ENCODE measurements at places on chromosomes 7 and 10.

- no peak for DNase-seq
Measured at GRCh38 chr7:98602755-98603398, 14.2 kb upstream of the NPTX2 start.

DNA sequence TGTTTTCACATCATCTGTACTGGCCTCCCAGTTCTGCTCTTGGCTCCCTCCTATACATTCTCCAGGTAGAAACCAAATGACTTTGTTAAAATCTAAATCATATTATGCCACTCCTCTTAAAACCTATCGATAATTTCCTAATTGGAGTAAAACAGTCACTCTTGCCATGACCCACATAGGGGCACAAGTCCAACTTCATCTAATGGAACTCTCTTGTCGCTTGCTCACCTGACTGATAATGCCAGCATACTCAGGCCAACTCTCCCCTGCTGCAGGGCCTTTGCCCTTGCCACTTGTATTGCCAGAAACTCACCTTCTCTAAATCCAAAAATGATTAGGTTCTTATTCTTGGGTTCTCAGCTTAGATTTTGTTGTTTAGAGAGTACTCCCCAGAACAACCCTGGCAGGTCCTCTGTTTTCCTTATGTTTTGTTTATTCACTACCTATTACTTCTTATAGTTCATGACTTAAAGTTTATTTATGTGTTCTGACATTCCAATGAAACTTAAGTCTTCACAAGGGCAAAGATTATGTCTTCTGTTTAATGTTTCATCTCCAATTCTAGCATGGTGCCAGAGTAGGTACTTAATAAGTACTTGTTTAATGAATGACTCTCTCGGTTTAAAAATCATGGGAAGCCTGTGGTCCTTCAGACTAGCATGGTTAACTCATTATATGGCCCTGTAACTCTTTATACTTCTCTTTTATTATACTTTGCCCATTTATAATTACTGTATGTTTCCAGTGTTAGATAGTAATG is 345.9 kb upstream of the SMIM30 start:
- DNase-seq, result no peak

GRCh38 chr10:110687400-110687799 is 43.3 kb downstream of the RBM20 start:
- DNase-seq, result no peak

- DNase-seq, result no peak
Measured at GRCh38 chr10:128626397-128627000, 500.3 kb upstream of the MKI67 start.

DNA sequence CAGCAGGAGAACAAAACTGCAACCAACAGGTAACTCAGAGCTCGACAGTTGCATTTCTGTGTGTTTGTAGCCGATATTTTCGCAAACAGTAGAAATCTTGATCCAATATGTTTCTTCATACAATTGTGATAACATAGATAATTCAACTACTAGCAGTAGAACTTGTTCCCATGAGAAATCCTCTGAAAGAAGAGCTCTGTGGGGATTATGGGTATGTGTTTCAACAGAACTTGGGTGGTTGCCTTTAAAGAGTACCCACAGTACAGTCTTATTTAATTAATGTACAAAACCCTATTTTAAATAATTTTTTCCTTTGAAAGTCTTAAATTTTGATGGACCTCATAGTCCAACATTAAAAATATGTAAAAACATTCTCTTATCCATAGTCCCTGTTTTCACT is 266.1 kb downstream of the PARD3 start:
- no peak for DNase-seq

DNA sequence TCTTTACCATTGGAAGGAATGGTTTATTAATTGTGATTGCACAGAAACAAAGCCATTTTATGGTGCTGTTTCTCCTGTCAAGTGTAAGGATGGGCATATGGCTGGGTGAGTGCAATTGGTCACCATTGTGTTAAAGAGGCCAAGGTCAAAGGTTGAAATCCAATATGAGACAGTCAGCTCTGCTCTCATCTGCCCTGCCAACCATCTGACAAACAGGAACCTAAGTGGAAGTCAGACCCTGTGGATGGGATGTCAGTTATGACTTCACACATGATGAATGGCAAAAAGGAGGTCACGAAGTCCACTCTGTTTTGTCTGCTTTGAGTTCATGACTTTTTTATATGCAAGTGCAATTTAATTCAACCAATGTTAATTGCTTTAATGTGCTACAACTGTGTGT is 172.7 kb upstream of the TMEM229A start:
- DNase-seq, result no peak

- DNase-seq, result no peak
Measured at GRCh38 chr10:3472287-3473051, 299.9 kb upstream of the PITRM1 start.

- no peak for DNase-seq
Measured at GRCh38 chr7:79221211-79221610, 232.3 kb downstream of the MAGI2 start.

GRCh38 chr10:47336387-47337134 is 11.6 kb upstream of the RBP3 start:
- DNase-seq, result no peak

GRCh38 chr10:26488344-26488743 is 50.2 kb downstream of the APBB1IP start:
- no peak for DNase-seq

DNA sequence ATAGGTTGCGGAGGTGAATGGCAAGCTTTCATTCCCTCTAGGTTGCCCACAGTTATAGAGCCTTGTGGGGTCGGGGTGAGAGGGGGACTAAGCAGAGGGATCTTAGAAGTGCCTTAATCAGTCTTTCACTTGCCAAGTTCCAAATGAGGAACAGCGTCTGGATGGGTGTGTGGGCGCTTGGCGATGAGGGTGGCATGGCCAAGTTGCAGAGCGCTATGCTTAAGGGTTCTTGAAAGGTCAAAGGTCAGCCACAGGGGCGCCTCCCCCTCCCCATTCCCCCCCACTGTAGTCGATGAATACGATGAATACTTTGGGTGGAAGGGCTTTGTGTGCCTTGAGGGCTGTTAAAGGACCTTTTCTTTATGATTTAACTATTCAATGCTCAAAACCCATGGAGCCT is 185.0 kb downstream of the TCF7L2 start:
- DNase-seq, result no peak

DNA sequence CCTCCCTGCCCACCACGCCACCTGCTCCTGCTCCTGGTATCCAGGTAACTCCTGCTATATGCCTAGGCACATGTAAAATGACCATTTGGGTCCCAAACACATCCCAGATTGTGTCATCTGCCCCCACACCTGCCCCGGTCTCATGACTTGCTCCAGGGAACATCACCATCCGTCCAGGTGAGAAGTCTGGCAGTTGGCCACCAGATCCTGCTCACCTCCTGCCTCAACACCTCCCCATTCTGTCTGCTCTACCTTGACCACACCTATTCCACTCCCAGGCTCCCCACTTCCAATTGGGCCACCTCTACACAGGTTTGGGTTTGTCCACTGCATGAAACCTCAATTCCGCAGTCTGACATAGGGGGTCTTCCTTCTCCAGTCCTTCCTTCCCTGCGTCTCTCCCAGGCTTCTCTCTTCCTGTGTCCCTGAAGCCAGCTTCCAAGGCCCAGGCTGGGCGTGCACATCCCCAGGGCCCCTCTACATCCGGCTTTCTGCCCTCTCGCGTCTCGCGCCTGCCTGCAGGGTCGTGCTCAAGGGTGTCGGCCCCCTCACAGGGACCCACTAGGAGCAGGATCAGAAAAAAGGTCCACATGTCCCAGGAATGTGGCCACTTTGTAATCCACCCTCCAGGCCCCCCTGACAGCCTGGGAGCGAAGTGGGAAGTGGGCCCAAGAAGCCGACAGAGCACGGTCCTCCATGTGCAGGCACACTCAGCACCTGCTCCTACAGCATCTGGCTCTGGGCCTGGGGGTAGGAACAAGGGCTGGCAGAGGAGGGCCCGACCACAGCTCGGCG is 49.3 kb upstream of the DAGLB start:
- DNase-seq, result no peak

- no peak for DNase-seq
Measured at GRCh38 chr7:83786858-83787257, 137.9 kb upstream of the SEMA3E start.

DNA sequence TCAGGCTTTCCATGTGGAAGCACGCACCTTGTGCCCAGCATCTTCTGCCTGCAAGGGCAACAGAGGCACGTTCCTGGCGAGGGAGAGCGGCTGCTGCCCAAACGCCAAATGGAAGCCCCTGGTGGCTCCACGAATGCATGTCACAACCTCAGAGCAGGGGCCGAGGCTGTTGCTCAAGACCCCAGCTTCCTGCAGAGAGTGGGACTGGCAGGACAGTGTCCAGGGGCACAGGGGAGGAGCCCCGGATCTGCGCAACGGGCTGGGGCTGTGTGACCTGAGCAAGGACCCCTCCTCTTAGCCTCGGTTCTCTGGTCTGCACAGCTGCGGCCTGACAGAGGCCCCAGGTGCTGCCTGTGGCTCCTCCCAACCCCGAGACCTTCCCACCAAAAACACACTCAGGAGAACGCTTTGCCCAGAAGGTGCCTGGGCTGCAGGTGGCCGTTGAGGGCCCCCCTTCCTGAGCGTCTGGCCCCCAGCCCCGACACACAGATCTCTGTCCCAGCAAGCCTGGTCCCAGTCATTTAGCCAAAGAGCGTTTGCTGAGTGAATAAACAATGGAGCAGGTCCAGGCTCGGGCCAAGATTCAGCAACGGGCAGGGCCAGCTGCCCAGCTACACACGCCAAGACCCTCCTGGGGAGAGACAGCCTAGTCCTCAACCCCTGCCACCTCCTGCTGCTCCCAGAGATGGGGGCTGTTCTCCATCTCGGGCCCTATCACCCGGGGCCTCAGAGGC is 1.2 kb downstream of the MICALL2 start:
- DNase-seq, result no peak

DNA sequence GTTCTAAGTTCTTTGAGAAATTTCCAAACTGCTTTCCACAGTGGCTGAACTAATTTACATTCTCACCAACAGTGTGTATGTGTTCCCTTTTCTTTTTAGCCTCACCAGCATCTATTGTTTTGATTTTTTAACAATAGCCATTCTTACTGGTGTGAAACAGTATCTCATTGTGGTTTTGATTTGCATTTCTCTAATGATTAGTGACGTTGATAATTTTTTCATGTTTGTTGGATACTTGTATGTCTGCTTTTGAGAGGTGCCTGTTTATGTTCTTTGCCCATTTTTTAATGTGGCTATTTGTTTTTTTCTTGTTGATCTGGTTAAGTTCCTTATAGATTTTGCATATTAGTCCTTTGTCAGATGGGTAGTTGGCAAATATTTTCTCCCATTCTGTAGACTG is 191.4 kb downstream of the AGMO start:
- DNase-seq, result no peak

DNA sequence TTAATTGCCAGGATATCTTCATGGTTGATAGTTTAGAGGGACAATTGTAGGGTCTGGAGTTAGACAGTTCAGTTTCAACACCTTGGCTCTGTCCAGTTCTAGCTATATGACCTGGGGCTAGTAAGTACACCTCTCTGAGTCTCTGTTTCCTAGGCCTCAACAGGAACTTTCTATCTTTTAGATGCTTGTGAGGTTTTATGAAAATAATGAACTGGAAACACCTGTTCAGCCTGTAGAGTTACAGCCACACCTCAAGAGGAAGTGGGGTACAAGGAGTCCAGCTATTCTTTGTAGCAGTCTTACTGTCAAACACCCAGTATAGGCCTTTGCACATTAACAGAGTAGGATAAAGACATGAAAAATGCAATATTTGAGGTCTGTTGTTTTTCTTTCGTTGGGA is 73.4 kb downstream of the CHRM2 start:
- no peak for DNase-seq

DNA sequence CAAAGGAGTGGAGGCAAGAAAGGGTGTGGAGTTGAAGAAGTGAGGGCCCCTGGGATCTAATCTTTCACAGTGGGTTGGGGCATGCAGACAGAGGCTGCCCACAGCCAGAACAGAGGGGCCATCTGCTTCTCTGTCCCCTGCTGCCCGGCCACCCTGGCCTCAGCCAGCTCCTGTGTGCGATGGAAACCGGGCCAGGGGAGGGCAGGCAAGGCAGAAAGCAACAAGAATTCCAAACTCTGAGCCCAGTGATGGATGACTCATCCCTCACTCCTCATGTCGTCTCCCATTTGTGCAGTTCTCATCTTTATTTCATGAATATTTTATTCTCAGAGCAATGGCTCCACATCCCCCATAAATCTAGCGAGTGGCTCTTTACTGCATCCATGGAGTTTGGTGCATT is 757.1 kb downstream of the GRID1 start:
- DNase-seq, result no peak

DNA sequence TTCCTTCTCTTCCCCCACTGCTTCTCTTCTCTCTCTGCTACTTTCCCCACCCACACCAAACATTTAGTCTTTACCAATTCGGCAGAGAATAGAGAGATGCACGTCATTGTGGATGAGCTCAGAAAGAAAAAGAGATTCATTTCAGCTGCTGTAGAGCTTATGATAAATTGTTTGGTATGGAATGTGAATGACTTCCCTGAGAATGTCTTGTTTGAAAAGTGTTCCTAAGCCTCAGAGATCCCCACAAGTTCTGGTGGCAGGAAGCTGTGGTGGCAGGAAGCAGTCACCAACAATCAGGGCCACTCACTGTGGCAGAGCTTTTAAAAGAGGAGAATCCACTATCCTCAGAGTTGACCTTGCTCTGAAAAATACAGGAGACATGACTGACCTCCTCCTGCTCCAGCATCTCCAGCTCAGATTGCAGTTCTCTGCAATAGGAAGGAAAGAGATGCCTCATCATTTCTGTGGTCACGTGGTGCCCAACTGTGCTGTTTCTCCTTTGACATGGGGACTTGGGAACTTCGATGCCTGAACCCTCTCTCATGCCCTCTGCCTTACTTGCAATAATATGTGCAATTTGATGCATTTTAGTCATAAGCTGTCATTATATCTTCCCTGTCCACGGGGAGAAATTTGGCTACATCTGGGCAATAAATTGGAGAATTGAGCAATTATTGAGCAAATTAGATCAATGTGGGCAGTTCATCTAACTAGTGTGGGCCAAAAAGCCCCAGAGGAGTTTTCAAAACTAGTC is 76.5 kb downstream of the BMPER start:
- no peak for DNase-seq

- no peak for DNase-seq
Measured at GRCh38 chr10:5570007-5570655, 45.4 kb downstream of the CALML3 start.

GRCh38 chr10:112210666-112211065 is 27.1 kb upstream of the GPAM start:
- no peak for DNase-seq

All from stimulated activated CD8-positive, alpha-beta memory T cell treated with anti-CD3 and anti-CD28 coated beads, Interleukin-2, amount 100 ng/mL, for 1 hour (primary cell).